ENCODE measurements at places on chromosomes 12 and 14. TPM values are rescaled to one million over a fixed set of nuclear protein-coding genes. Genes with fewer than 3 reads are reported as not detected.

GRCh38 chr12:56425940-56426438, 23.2 kb downstream of the TIMELESS start:
- no peak for DNase-seq

Gene PAH
- total RNA-seq: 0.51 TPM

DNA sequence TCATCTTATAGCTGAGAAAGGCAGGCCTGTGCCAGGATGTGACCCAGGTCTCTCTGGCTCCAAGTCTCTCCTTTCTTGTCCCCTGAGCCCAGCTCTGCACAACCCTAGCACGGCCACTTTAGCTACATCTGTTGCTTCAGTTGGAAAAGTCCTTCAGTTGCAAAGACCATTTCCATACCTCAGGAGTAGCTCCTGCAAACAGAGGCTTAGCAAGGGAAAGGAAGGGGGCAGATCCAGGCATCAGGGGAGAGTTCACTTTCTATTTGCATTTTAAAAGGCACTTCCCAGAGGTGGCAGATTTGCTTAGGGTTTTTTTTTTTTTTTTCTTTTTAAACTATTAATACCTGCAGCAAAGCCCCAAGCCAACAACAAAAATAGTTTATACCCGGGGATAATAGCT, 3.0 kb upstream of the PITPNM2 start:
- DNase-seq: no peak

DNA sequence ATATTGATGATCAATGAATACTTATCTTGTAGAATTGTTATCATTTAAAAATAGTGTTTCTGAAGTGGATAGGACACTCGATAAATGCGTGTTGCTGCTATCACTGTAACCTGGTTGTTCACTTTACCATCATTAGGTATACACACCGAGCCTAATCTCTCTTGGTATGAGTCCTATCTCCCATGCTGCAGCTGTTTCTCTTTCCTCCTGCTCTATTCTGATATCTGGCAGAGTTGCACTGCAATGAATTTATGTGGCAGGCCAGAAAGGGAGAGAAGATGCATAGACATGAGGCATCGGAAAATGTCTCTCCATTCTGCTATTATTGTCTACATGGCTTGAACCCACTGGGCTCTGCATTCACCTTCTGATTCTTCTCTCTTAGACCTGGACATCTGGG, 26.7 kb downstream of the KCNK10 start:
- DNase-seq: no peak

Gene CRIP1
- total RNA-seq: 1,056 TPM

GRCh38 chr14:41605550-41606281, 960 bp upstream of the LRFN5 start:
- no peak for DNase-seq

Gene CYP46A1
- 0.36 TPM for total RNA-seq

GRCh38 chr14:99821519-99822508, 28.6 kb downstream of the EML1 start:
- DNase-seq: no peak

DNA sequence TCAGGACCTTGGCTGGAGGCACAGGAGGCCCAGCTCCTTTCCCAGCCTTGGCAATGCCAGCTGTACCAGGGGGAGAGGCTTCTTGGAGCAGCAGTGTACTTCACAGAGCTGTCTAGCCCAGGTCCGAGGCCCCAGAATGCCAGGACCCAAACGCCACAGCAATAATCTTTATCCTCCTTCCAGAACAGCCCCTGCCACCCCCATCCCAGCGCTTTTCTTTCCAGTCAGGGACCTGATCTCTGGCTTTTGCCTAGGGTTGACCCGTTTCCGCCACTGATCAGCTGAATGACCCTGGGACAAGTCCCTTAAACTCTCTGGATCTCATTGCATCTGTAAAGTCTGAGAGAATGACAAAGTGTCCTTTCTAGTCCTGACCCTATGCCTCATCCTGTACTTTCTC, 5.1 kb downstream of the LAG3 start:
- DNase-seq: no peak

DNA sequence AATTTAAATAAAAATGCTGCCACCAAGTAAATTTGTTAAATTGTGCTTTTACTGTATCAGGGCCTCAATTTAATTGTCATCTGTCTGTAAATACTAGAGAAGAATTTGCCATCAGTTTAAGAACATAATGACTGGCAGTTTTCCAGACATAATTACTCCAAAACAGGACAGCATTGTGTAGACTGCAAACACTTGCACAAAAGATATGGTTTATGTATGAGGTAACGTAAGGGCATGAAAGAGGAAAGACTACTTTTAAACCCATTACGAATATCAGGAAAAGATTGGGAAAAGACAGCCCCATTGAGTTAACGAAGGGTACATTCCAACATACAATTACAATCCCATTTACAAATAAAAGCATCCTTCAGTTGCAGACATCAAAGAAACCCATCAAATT, 59.8 kb upstream of the KRR1 start:
- DNase-seq: no peak

GRCh38 chr14:50795142-50795541, 35.8 kb downstream of the NIN start:
- no peak for DNase-seq

GRCh38 chr12:127169321-127170181, 1097.4 kb upstream of the TMEM132C start:
- no peak for DNase-seq

DNA sequence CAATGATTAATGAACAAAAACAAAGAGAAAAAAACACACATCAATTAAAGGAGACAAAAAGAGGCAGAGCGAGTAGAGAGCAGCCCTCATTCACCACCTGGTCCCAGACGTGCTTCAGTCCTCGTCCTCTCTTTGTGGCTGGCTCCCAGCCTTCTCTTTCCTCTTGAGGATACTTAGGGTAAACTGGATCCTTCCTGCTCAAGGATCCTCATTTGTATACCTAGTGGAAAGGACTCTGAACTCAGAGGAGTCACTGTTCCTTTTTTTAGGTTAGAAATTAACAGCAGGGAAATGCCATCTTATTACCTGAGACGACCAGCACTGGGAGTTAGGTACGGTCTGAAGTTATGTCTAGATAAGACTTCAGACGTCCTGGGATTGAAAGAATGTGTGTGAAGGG, 9.7 kb downstream of the MLEC start:
- DNase-seq: no peak

Gene SOX5
- total RNA-seq: 0.23 TPM

DNA sequence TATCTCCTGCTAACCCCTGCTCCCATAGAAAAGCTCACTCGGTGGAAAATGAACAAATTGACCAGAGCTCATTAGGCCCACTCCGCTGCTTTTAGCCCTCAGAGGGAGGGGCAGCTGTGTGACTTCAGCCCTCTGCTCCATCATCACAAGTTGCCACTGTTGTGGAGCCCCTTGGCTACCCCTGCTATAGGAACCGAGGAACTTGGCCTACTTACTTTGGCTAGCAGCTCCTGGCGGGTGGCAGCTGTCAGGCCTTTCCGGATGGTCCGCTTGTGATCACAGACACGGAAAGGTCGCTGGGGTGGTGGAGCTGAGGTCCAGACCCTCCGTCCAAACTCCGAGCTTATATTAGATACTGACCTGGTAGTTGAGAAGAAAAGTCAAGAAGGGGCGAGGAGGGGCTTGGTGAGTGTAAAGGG, 612 bp downstream of the CIDEB start:
- DNase-seq: no peak

GRCh38 chr12:109202770-109203169, 86.4 kb downstream of the ACACB start:
- DNase-seq: no peak

DNA sequence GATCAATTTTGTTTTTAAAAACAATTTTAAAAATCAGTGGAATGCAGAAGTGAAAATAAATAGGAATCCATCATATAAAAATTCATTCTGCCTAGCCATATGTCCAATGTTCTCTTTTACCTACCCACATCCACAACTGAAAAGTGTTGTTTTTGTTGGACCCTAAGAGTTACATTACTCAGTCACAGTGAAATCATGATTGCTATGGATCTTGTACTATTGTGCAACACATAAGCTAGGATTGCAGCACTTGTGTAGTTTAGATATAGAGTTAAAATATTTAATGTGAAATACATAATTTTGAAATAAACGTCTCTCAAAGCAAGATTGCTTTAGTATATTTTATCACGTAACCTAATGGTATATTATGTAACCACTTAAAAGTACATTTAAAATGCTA, 213.3 kb upstream of the CLEC14A start:
- no peak for DNase-seq

- DNase-seq: no peak
These were observed 76.0 kb upstream of the MYL2 start for GRCh38 chr12:110996415-110996814.

DNA sequence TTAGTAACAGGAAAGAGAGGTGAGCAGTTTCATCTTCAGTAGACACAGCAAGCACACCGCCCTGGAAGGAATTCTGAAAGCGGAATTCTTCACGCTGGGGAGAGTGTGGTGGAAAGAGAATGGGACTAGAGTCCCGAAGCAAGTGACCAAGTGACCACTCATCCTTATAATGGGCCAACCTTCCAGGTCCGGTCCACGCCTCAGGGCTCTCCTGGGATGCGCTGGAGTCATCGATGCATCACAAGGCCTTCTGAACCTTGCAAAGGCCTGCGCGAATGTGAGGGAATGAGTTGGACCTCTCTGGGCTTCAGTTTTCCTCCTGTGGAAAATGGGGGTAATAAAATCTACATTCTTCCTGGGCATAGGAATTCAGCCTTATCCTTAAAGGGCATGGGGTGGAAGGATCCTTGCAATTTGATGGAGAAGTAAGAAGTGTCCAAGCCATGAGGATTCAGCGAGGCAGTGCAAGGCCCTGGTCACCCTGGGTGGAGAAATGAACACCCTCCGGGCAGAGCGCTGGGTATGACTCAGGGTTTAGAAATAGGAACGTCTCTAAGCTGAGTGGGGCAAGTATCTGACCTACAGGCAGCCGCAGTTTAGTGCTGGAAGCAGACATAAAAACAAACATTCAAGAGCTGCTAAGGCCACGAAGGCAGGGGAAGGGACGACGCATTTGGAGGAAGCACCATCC, 97.7 kb downstream of the SETD3 start:
- DNase-seq: no peak
